ENCODE measurements at places on chromosomes 13 and 19.
A peak's percentile ranks its signal among the peaks of the same experiment; 100 is the strongest.

DNA sequence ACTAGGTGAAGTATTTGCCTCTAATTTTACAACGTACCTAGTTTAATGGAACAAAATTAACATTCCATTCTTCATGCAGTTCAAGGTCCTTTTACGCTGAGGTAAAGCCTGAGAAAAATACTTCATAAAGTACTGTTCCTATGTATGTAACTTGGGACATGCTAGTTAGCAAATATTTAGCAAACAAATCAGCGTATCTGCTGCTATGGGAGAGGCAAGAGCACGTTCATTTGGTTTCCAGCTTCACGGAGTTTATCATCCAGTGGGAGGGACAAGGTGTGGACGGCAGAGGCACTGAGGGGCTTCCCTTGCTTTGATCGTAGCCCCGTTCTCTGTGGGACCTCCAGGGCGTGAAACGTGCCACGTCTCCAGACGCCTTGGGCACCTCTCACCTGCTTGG, 248.8 kb downstream of the IRS2 start:
- DNase-seq: no peak

DNA sequence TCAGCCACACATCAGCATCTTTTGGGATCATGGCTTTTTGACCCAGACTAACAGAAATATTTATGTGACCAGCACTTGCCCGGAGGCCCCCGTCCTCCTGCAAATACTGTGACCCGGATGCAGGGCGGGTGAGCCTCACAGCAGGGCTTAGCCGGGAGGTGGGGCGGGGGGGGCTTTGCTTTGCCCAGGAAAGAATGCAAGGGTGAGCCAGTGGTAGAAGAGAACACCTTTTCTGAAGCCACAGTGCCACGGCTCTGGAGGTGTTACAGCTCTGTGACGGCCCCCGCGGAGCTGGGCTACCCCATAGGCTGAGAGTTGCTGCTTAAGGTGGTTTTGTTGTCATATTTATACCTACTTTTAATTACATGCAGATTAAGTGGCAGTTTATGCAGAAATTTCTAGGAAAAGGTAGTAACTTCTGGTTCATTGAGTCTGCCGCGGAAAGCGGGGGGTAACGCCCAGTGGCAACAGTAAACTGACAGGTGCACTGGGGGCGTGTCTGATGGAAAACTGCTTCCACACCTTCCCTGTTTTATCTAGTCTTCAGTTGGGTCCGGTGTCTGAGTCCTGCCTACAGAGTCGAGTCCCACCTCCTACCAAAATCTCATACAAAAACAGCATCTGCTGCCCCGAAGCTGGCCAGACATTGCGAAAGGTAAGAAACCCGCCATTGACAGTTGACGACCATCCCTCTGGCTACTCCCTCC, 187.9 kb downstream of the TEX29 start:
- DNase-seq: no peak

DNA sequence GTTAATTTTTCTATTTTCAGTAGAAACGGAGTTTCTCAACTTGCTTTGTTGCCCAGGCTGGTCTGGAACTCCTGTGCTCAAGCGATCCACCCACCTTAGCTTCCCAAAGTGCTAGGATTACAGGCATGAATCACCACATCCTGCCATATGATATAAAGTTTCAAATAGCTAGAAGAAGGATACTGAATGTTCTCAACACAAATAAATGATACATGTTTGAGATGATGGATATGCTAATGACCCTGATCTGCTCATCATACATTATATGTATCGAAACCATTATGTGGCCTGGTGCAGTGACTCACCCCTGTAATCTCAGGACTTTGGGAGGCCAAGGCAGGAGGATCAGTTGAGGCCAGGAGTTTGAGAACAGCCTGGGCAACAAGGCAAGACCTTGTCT, 11.5 kb downstream of the CIB3 start:
- DNase-seq: no peak

- DNase-seq: no peak
Observed at GRCh38 chr13:32707471-32707870, 121.2 kb downstream of the PDS5B start.

DNA sequence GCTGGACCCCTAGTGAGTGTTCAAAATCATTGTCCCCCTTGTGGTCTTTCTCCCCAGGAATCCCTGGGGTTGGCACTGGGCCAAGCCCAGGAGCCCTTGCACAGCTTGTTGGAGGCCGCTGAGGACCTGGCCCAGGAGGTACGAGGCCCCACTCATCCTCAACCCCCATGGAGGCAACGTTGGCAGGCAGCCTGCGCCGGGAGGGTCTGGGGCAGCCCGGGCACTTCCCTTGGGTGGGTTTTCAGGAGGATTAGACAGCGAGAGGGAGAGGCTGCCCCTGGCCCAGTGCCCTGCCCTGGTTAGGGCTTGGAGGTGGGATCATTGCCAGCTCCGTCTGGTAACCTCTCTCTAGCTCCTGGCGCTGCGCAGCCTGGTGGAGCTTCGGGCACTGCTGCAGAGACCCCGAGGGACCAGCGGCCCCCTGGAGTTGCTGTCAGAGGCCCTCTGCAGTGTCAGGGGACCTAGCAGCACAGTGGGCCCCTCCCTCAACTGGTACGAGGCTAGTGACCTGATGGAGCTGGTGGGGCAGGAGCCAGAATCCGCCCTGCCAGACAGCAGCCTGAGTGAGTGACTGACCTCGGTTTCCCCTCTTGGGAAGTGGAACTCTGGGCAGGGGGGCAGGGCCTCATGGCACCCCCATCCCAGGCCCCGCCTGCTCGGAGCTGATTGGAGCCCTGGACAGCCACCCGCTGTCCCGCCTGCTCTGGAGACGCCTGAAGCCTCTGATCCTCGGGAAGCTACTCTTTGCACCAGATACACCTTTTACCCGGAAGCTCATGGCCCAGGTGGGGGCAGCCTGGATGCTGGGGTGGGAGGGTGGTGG, 3.0 kb downstream of the ABCA7 start:
- DNase-seq: peak; percentile 51

DNA sequence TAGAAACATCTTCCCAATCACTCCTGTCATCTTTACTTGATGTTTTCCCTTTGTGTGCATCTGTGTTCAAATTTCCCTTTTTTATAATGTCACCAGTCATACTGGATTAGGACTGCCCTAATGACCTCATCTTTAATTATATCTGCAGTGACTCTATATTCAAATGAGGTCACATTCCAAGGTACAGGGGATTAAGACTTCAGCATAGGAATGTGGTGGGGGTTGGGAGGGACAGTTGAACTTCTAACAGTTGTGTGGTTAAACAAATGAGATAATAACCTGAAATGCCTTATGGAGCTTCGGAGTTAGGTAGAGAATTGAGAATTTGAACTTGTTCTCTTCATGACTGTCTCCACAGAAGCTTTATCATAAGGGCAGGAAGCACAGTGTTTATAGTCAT, 23.0 kb downstream of the PAN3 start:
- no peak for DNase-seq

DNA sequence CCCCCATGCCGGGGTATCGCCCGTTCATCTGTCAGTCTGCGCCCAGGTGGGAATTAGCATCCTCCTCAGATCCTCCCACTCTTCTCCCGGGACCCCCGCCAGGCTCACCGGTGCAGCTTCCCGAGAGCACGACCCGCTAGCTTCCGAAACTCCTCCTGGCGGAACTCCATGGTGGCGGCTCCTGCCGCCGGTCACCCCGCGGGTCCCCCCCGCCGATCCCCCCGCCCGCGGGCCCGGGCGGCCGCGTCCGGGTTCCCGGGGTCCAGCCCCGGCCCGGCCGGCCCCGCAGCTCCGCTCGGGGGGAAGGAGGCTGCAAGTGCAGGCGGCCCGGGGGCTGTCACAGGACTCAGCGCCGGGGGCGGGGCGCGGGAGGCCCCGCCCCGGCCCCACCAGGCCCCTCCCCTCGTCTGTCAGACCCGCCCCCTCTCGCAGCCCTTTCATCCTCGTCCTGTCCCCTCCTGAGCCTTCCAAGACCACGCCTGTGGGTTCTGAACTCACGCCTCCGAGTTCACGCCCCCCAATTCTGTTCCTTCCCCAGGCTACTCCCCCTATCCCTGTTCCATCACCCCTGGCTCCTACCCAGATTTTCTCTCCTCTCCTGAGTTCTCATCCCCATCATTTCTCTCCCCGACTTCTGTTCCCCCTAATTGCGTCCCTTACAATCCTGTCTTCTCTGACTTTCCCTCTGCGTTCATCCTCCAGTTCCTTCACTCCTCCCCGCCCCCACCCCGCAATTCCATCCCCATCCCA, at the start of gene SLC17A7:
TSS of gene SLC17A7 (minus strand) at position 318 of the 750 bp plus-strand sequence. CDS start at position 170, 148 bp downstream.
- DNase-seq: peak; percentile 75

- DNase-seq: no peak
Observed at GRCh38 chr19:31232180-31232579, 117.1 kb downstream of the TSHZ3 start.

- no peak for DNase-seq
Observed at GRCh38 chr19:39828654-39829032, 5.3 kb downstream of the DYRK1B start.

GRCh38 chr13:37209621-37210580, 104.4 kb upstream of the CSNK1A1L start:
- no peak for DNase-seq

DNA sequence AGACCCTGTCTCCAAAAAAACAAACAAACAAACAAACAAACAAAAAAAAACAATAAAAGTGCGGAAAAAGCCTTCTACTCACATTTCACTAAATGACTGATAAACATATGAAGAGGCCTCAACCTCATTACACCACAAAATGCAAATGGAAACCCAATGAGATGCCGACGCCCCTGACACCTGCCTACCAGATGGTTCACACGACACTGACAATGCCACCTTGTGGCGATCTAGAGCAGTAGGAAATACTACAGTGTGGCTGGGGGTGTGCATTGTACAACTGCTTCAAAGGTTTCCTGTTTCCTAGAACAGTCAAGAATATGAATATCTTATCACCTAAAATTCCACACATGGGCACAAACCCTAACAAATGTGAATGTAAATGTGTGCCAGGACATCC, 14.0 kb downstream of the SCGB2B2 start:
- peak; percentile 79 for DNase-seq

GRCh38 chr13:87089391-87089790, 581.8 kb upstream of the SLITRK5 start:
- DNase-seq: no peak
